Activated naive CD8-positive, alpha-beta T cell treated with anti-CD3 and anti-CD28 coated beads for 36 hours (primary cell): ENCODE measurements at places on chromosomes 4 and X.

DNA sequence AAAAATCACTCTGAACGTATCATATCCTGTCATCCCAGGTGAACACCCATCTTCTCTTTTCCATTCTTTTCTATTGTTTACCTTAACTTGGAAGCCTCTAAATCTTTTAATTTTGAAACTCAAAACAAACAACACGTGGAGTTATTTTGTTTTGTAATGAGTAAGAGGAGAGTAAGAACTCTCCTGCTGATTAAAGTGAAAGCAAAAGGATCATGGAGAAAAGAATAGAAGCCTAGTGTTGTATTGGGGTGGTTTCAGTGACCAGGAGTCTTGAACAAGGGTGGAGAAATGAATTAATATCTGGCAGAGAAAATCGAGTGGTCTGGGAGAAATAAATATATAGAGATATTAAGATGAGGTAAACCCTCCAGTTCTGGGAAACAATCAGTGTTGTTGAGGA, 237.4 kb upstream of the UGT8 start:
- H3K27me3 ChIP-seq, result peaks cover 3% of the 10 kb centered on the region
- no peaks in the 10 kb centered on the region for H3K4me1 ChIP-seq
- no peak for DNase-seq
- no peak overlapping the region for H3K27ac ChIP-seq

- no peak overlapping the region for H3K4me3 ChIP-seq
- no peak overlapping the region for H3K27ac ChIP-seq
- DNase-seq, result no peak
These were observed 146.7 kb downstream of the KCNIP4 start for GRCh38 chr4:21801661-21802385.

GRCh38 chr4:137685357-137685756, 153.1 kb upstream of the PCDH18 start:
- DNase-seq, result no peak
- H3K27ac ChIP-seq, result no peak overlapping the region
- H3K4me3 ChIP-seq, result no peak overlapping the region

GRCh38 chr4:87983996-87984395, 8.5 kb downstream of the SPP1 start:
- peaks cover 41% of the 10 kb centered on the region for H3K27me3 ChIP-seq
- no peak overlapping the region for H3K4me3 ChIP-seq
- no peaks in the 10 kb centered on the region for H3K4me1 ChIP-seq
- no peaks in the 10 kb centered on the region for H3K36me3 ChIP-seq
- DNase-seq, result no peak

- H3K4me1 ChIP-seq, result peaks cover 6% of the 10 kb centered on the region
- H3K36me3 ChIP-seq, result no peaks in the 10 kb centered on the region
- no peak for DNase-seq
- no peak overlapping the region for H3K4me3 ChIP-seq
- H3K27me3 ChIP-seq, result no peaks in the 10 kb centered on the region
- H3K27ac ChIP-seq, result no peak overlapping the region
These were observed 29.3 kb downstream of the FAM199X start for GRCh38 chrX:104195489-104196084.

GRCh38 chr4:7790023-7790422, 149.6 kb downstream of the AFAP1 start:
- no peak for DNase-seq
- peaks cover 2% of the 10 kb centered on the region for H3K36me3 ChIP-seq
- no peak overlapping the region for H3K4me3 ChIP-seq
- H3K27ac ChIP-seq, result no peak overlapping the region
- H3K27me3 ChIP-seq, result no peaks in the 10 kb centered on the region

- H3K4me1 ChIP-seq, result peaks cover 8% of the 10 kb centered on the region
- H3K36me3 ChIP-seq, result no peaks in the 10 kb centered on the region
- peak overlapping the region; percentile 66 for H3K4me3 ChIP-seq
- H3K27me3 ChIP-seq, result peaks cover 13% of the 10 kb centered on the region
- H3K27ac ChIP-seq, result peak overlapping the region; percentile 84
- peak; percentile 43 for DNase-seq
These were observed 21.4 kb downstream of the HELT start for GRCh38 chr4:185039508-185040273.

GRCh38 chr4:134308910-134309309, 107.3 kb upstream of the PABPC4L start:
- H3K36me3 ChIP-seq, result no peaks in the 10 kb centered on the region
- H3K27me3 ChIP-seq, result no peaks in the 10 kb centered on the region
- no peak overlapping the region for H3K27ac ChIP-seq
- H3K4me3 ChIP-seq, result no peak overlapping the region
- no peaks in the 10 kb centered on the region for H3K4me1 ChIP-seq
- DNase-seq, result no peak

DNA sequence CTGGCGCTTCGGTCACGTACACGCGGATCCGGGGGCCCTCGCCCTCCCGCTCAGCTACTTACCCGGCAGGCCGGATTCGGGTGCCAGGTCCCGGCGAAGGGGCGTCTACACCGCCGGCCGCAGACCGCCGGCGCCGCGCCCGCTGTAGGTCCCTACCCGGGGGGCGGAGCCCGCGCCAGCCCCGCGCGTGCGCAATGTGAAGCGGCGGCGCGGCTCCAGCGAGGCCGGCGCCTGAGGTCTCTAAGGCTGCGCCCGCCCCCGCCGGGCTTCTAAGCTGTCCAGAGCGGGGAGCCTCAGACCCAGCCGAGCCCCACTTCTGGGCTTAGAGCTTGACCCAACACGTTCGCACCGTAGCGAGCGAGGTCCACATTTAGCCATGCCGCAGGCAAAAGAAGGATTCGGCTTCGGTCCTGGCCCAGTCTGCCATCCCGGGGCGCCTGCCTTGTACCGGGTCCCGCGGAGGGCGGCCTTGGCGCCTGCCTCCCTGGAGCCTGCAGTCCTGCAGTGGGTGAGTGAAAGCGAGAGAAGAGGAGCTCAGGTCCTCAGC, at the start of gene ZNF518B:
ZNF518B (minus strand) TSS at position 172 of the 547 bp plus-strand sequence. CDS start 11,098 bp downstream, outside the sequence.
- H3K36me3 ChIP-seq, result peaks cover 47% of the 10 kb centered on the region
- H3K4me1 ChIP-seq, result peaks cover 25% of the 10 kb centered on the region
- peak within 1 kb of the TSS; percentile 90 for H3K27ac ChIP-seq
- H3K27me3 ChIP-seq, result peaks cover 14% of the 10 kb centered on the region
- peak within 1 kb of the TSS; percentile 93 for H3K4me3 ChIP-seq
- peak; percentile 87 for DNase-seq

DNA sequence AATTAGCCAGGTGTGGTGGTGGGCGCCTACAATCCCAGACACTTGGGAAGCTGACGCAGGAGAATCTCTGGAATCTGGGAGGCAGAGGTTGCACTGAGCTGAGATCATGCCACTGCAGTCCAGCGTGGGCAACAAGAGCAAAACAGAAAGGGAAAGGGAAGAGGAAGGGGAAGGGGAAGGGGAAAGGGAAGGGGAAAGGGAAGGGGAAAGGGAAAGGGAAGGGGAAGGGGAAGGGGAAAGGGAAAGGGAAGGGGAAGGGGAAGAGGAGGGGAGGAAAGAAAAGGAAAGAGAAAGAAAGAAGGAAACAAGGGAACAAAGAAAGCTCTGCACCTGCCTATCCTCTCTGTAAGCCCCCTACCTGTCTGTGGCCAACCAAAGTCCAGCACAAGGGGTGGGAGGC, 35.2 kb downstream of the FAM53A start:
- H3K4me3 ChIP-seq, result no peak overlapping the region
- DNase-seq, result no peak
- H3K27me3 ChIP-seq, result no peaks in the 10 kb centered on the region
- H3K4me1 ChIP-seq, result peaks cover 3% of the 10 kb centered on the region
- H3K36me3 ChIP-seq, result peaks cover 1% of the 10 kb centered on the region
- no peak overlapping the region for H3K27ac ChIP-seq

DNA sequence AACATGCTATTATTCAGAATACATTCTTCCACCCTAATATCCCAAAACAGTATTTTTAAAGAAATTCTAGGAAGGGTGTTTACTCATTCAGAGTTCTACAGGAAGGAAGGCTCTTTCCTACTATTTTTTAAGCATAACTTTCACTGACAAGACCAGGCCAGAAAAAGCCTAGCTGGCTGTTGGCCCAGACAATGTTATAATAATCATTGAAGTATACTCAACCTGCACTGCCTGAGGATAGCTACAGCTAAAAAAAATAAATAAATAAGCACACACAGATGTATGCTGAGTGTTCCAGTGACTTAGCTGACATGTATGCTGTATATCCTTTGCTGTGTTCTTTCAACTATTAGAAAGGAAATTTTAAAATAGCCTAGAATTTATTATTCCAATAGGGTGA, 145.8 kb upstream of the SPRY1 start:
- H3K27ac ChIP-seq, result no peak overlapping the region
- DNase-seq, result no peak
- H3K4me3 ChIP-seq, result no peak overlapping the region
- no peaks in the 10 kb centered on the region for H3K27me3 ChIP-seq
- H3K4me1 ChIP-seq, result no peaks in the 10 kb centered on the region

DNA sequence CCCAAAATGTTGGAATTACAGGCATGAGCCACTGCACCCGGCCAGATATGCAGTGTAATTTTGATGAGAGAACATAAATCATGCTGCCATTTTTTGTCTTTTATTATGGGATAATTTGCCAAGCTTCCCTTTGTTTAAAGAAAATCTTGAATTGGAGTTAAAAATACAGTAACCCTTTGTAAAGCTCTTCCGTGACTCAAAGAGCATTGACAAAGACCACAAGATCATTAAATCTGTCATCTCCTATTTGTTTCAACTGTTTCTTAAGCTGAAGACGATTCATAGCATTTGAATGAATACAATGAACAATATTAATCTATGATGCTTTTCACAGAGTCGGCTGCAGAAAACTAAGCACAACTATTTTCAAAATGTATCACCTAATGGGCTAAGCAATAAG, 132.6 kb downstream of the ANAPC4 start:
- no peaks in the 10 kb centered on the region for H3K27me3 ChIP-seq
- no peaks in the 10 kb centered on the region for H3K4me1 ChIP-seq
- no peak overlapping the region for H3K27ac ChIP-seq
- H3K4me3 ChIP-seq, result no peak overlapping the region
- no peak for DNase-seq

DNA sequence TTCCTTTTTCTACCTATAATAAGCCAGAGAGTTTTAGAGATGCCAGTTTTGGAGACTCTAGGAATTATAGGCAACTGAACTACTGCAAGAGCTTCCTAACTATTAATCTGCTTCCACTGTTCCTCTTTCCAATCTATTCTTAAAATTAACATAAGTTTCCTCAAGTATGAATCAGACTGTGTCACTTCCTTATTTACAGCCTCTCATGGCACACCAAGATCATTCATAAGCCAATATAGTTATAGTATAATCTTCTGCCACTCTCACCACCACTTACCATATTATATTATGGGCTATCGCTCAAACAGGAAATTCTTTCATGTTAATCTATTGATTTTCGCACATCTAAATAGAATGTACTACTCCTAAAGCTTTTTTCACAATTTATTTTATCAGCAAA, 383.5 kb downstream of the STPG2 start:
- no peaks in the 10 kb centered on the region for H3K27me3 ChIP-seq
- no peaks in the 10 kb centered on the region for H3K4me1 ChIP-seq
- no peak for DNase-seq
